ENCODE measurements at places on chromosomes 12 and 14.
A peak's percentile ranks its signal among the peaks of the same experiment; 100 is the strongest.

DNA sequence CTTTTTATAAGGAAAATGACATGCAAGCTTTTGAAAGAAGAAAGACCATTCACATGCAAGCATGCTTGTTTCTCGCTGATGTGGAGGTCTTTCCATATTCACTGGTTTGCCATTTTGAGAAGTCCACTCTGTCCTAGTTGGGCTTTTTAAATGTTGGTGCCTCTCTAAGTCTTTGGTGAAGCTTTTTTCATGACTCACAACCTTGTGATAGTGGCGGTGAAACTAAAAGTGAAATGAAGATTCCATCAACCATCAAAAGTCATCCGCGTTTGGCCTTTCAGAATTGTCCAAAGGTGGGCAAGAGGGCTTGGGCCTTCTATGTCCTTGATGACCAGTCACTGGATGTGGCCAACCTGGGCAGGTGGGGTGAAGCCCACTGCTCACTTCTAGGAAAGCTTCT is 4.3 kb downstream of the LRRC74A start:
- no peak for DNase-seq

DNA sequence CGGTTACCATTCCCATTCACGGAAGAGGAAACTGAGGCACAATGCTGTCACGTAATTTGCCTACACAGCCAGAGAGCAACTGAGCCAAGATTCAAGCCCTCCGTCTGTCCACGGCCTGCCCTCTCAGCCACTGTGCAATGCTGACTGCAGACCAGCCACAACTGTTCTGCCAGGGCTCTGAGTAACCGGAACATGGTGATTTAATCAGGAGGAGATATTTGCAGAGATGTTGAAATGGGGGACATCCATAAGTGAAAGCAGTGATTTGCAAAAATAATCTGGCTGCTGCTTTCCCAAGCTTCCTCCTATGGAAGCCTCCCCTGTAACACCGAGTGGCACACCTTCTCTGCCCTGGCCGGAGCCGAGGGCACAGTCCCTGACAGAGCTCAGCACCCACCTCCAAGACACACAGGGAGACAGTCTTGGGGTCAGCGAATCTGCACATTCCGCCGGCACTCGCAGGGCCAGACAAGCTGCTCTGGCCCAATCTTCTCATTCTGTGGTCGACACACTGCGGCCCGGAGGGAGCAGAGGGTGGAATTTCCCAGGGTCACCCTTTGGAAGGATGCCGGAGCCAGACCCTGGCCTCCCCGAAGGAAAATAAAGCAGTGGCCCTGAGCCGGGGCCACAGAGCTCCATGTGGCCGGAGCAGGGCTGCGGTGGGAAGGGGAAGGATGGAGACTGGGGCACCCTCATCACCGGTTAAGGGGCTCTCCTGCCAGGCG is 158.2 kb upstream of the DIO3 start:
- no peak for DNase-seq

- DNase-seq, result no peak
Measured at GRCh38 chr12:5348057-5348456, 83.9 kb upstream of the NTF3 start.

- peak; percentile 47 for DNase-seq
Measured at GRCh38 chr14:25570483-25570882, 520.5 kb upstream of the STXBP6 start.

GRCh38 chr12:64469455-64470142 is 17.7 kb downstream of the TBK1 start:
- no peak for DNase-seq

GRCh38 chr12:57069523-57069922 is 9.1 kb downstream of the NEMP1 start:
- DNase-seq, result peak; percentile 58

GRCh38 chr12:3437986-3438385 is 53.0 kb upstream of the PRMT8 start:
- no peak for DNase-seq

DNA sequence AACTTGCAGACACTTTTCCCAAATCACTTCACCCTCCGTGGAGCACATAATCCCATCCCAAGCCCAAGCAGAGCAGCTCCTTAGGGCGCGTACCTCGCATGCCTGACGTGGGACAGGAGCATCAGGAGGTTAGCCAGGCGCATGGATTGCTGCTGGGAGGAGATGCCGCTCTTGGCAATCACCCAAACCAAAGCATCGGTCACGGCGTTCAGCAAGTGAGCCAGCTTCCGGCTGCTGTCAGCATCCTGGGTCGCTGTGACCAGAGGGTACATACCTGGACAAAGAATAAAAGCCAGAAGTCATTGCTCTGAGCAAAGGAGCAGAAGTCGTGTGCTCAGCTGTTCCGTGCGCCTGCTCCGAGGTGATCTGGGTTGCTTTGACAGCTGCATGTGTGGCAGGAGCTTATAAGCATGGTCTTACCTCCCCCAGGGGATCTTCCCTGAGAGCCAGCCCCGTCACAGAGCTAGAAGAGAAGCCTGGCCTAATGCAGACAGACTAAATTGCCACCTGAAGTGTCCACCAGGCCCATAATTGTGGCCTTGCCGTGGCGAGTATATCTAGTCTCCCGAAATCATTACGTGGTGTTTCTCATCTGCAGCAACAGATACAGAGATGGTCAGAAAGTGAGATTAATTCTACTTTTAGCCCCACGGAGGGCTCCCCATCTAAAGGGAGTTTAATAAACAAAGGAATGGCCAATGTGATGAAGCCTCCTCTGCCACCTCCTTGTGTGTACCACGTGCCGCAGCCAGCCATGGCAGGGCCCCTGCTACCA is 59.1 kb downstream of the ESR2 start:
- peak; percentile 76 for DNase-seq

DNA sequence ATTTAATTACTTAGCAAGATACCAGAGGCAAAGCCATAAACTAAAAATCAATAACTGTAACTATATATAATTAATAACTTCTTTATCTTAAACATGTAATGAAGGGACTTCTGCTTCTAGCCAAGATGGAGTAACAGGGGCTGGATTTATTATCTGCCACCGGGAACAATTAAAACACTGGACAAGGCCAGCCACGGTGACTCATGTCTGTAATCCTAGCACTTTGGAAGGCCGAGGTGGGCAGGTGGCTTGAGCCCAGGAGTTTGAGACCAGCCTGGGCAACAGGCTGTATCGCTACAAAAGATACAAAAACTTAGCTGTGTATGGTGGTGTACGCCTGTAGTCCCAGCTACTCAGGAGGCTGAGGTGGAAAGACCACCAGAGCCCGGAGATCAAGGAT is 113.6 kb downstream of the TAOK3 start:
- DNase-seq, result no peak

DNA sequence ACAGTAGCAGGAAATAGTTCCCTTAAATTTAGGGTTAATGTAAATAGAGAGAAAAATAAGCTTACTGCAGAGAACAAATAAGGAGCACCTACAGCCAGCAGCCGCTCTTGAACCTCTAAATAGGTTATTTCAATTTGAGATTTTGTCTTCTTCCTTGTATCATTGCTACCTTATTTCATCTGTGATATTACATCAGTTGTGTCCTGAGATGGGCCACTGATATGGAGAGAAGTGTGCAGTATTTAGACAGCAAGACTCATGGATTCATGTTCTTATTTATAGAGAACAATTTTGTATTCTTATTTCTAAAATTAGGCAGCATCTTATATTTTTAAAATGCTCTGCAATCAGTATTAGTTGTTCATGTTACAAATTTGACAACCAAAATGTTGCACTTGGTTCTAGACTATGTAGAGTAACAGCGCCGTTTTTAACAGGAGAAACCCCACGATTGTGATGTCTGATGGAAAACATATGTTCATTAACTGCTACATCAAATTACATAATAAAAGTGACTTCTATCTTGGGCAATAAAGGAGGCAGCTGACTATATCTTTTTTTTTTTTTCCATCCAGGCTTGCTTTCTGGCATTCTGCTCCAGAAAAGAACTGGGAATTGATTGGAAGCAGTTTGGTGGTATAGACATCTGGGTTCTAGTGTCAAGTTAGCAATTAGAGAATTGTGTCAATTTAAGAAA is 117.9 kb downstream of the CAND1 start:
- DNase-seq, result no peak

Measured in NCI-H345 (cell line).